ENCODE measurements at places on chromosomes 5 and 9. TPM values are rescaled to one million over a fixed set of nuclear protein-coding genes. Genes with fewer than 3 reads are reported as not detected.

DNA sequence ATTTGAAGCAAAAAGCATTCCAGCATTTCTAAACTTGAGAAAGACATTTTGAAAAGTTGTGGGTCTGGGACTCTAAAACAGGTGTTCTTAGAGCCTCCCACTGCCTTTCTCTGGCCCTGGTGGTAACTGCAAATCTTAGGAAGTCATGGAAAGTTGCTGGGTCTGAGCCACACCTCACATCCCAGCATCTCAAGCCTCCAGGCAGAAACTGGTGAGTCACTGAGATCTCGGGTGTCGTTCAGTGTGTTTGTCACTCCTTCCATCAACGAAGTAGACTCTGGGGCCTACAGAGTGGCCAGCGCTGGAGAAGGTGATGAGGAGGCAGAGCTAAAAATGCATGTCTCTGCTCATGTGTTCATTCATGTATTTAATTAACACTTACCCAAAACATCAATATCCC is 59.6 kb upstream of the C5orf58 start:
- no peak for DNase-seq
- H3K27ac ChIP-seq = no peak overlapping the region
- H3K27me3 ChIP-seq = peaks cover 46% of the 10 kb centered on the region
- H3K4me1 ChIP-seq = peaks cover 4% of the 10 kb centered on the region

- no peaks in the 10 kb centered on the region for H3K36me3 ChIP-seq
- H3K27ac ChIP-seq = no peak overlapping the region
- H3K27me3 ChIP-seq = no peaks in the 10 kb centered on the region
- no peak overlapping the region for H3K4me3 ChIP-seq
- no peak for DNase-seq
Measured at GRCh38 chr5:95856501-95856981, 34.0 kb upstream of the GLRX start.

GRCh38 chr9:34709196-34709978 is 549 bp downstream of the CCL21 start:
- H3K27me3 ChIP-seq = peaks cover 3% of the 10 kb centered on the region
- H3K4me3 ChIP-seq = no peak overlapping the region
- no peaks in the 10 kb centered on the region for H3K36me3 ChIP-seq
- no peaks in the 10 kb centered on the region for H3K4me1 ChIP-seq
- DNase-seq = no peak
- no peak overlapping the region for H3K27ac ChIP-seq

GRCh38 chr5:159878988-159879471 is 37.3 kb upstream of the ADRA1B start:
- H3K4me3 ChIP-seq = no peak overlapping the region
- no peaks in the 10 kb centered on the region for H3K36me3 ChIP-seq
- 0 out of 2 replicates have a peak, but pooled peaks cover 9% of the 10 kb centered on the region for H3K27me3 ChIP-seq
- H3K4me1 ChIP-seq = no peaks in the 10 kb centered on the region

DNA sequence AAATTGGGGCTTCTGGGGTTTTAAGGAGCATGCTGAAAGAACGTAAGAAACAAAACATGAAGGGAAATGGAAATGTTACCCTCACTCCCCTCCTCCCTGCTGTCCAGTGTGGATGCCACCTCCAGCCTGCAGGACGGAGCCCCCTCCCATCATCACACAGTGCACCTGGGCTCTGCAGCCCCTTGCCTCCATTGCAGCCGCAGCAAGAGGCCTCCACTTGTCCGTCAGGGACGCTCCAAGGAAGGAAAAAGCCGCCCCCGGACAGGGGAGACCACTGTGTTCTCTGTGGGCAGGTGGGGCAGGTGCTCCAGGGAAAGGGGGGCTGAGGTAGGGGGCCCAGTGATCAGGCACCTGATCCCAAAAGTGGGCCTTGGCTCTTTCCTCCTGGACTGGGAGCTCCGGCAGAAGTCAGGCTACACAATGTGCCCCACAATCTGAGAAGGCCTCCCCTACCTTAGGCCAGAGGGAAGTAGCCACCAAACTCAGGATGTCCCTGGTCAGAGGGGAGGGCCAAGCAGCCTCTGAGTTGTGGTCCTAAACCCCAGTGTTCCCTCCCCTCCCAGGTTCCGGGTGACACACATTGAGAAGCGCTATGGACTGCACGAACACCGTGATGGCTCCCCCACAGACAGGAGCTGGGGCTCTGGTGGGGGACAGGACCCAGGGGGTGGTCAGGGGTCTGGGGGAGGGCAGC is 2.7 kb downstream of the RELL2 start:
- peaks cover 36% of the 10 kb centered on the region for H3K4me1 ChIP-seq
- peaks cover 54% of the 10 kb centered on the region for H3K36me3 ChIP-seq
- H3K4me3 ChIP-seq = no peak overlapping the region
- no peak overlapping the region for H3K27ac ChIP-seq
- DNase-seq = no peak

- H3K36me3 ChIP-seq = peaks cover 29% of the 10 kb centered on the region
- H3K27me3 ChIP-seq = no peaks in the 10 kb centered on the region
- H3K4me1 ChIP-seq = peaks cover 6% of the 10 kb centered on the region
- H3K4me3 ChIP-seq = peak within 1 kb of the TSS; percentile 80
- DNase-seq = peak; percentile 96
Measured at GRCh38 chr5:134758504-134759341, at the start of gene DDX46. Gene DDX46, plus strand, starts transcription at chr5:134758779. Its CDS starts 160 bp downstream, at chr5:134758939.

Gene TRIM36
- total RNA-seq = 0.51 TPM

Gene PCDHGB6
- total RNA-seq = 0.11 TPM

Gene RHOBTB3
- total RNA-seq = 142 TPM

Measured in K562 (cell line).